ENCODE measurements at places on chromosomes 7 and 10.
A peak's percentile ranks its signal among the peaks of the same experiment; 100 is the strongest.

GRCh38 chr7:85183296-85183695, 3.6 kb downstream of the SEMA3D start:
- DNase-seq, result no peak

GRCh38 chr7:74115326-74115725, 31.7 kb downstream of the LIMK1 start:
- no peak for DNase-seq

- DNase-seq, result no peak
Observed at GRCh38 chr10:62248465-62248864, 20.2 kb downstream of the RTKN2 start.

GRCh38 chr7:99525713-99526440, 21.4 kb downstream of the ZKSCAN5 start:
- DNase-seq, result no peak

DNA sequence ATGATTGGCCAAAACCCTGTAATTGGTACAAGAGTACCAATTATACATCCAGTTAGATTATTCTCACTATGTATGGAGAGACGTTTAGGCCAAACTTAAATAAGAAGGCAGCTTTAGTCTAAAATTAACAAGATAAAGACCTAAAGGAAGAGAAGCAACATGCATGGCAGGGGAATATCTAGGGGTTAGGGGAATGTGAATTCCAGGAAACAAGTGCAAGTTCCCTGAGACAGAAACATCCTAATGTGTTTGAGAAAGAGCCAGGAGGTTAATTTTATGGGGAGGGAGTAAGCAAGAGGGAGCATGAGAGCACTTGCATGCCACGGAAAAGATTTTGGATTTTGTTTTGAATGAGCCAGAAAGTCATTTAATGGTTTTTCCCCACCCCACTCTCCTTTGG, 39.6 kb upstream of the CCDC6 start:
- no peak for DNase-seq

- DNase-seq, result no peak
Observed at GRCh38 chr7:84637568-84638338, 443.2 kb upstream of the SEMA3A start.

GRCh38 chr7:105408791-105409410, 20.2 kb upstream of the SRPK2 start:
- DNase-seq, result no peak

- DNase-seq, result no peak
Observed at GRCh38 chr7:3916146-3916545, 615.1 kb downstream of the SDK1 start.

GRCh38 chr7:150851492-150852370, 586 bp upstream of the AOC1 start:
- DNase-seq, result peak; percentile 26

DNA sequence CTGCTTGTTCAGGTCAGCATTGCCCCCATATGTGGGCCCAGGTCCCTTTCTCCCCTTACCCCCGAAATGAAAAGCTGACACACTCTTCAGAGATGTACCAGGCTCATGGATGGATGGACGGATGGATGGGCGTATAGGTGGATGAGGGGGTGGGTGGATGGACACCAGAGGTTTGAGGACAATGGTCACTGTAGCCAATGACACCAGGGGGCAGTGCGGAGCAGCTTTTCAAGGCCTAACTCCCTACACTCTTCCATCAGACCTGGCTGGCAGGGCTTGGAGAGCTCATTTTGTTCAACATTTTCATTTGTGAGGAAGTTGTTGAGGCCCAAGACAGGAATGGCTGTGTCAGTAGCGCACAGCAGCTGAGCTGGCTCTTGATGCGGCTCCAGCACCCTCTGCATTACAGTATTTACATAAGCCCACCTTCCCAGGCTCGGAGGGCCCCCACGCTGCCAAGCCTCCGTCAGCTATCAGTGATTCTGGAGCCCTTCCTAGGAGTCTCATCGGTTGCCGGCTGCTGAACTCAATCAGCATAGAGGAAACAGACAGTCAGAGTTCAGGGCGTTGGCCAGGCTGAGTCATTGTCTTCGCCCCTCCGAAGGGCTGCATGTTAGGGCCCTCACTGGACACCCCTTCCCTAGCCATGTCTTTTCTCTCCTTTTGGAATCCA, 11.6 kb upstream of the FFAR4 start:
- peak; percentile 87 for DNase-seq

- DNase-seq, result no peak
Observed at GRCh38 chr7:155208681-155209477, 88.8 kb upstream of the INSIG1 start.

DNA sequence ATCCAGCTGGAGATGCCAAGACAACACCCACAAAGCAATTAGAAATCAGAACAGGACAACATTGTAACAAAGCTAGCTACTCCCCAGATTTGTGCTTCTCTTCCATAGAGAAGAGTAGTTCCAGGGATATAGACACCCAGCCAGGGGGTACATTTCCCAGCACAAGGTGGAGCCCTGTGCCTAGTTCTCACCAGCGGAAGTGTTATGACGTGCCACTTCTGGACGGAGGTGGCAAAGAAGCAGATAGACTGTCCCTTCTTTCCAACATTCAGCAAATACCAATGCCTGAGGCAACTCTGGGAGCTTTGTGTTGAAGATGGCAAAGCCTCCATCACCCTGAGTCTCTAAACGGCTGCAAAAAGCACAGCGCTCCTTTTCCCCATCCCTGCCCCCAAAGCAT, 23.4 kb upstream of the GSAP start:
- no peak for DNase-seq

GRCh38 chr10:85547460-85548023, 819.1 kb downstream of the GRID1 start:
- no peak for DNase-seq

GRCh38 chr7:43572516-43573049, 10.3 kb upstream of the STK17A start:
- no peak for DNase-seq

DNA sequence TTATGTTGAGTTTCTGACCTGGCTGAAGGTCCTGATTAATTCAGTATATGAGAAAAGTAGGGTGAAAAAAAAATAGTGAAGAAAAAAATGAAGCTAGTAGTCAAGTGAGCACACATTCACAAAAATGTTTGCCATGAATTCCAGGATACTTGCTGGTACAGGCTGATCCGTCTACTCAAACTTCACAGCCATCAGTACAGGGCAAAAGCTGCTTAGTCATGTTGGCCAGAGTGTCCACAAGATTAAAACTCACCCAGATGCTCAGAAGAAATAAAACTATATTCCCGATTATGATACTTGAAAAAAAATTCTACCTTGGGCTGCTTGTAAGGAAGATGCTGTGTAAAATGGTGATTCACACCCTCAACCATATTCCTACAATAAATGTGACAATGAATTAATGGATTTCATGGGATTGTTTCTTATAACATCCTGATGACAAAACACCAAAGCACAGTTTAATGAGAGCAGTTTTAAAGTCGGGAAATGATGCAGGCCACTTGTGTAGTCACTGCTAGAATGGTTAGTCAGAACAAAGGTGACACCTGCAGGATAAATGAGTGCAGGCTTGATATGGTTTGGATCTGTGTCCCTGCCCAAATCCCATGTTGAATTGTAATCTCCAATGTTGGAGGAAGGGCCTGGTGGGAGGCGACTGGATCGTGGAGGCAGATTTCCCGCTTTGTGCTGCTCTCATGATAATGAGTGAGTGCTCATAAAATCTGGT, 49.2 kb upstream of the ANKRD1 start:
- no peak for DNase-seq

DNA sequence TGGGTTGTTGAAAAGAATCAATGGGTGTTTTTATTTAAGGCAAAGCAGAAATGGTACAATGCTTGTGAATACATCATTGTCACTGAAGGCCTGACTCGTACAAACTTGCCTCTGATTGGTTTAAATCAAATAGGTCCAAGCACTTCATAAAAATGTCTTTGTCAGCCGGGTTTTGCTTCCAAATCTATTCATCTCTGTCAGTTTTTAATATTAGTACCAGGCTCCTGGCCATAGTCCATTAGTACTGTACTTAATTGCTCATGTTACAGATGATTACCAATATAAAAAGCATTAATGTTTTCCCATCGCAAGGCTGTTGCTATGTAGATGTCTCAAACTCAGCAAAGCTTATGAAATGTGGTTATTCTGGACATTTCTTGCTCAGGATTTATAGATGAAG, 171.9 kb downstream of the ARID5B start:
- no peak for DNase-seq

GRCh38 chr7:123571684-123572083, 14.1 kb upstream of the NDUFA5 start:
- DNase-seq, result no peak

DNA sequence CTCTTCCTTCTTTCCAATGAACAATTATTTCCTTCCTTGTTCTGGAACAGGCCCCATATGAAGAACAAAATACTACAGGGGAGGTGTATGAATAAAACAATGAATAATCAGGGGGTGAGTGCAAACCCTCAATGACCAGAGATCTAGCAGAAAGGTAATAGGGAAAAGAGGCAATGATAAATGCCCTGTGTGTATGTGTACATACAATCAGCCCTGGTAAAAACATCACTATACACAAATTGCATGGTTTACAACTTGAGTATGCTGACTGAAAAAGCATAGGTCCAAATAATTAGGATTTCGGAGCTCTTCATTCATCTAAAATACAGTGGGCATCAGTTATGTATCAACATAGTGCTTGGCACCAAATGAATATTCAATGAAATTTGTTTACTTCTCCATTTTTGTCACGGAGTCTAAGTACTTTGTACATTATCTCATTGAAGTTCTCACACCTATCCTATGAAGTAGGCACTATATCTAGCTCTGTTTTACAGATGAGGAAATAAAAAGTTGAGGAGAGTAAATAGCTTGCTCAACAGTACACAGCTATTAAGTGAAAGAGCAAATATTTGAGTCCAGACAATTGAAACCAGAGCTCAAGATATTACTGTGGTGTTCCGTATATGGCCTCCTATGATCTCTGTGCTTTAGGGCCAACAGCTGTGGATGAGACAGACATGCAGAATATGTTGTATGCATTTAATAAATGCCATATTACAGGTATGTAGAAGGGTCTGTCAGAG, 1065.4 kb downstream of the SORCS3 start:
- no peak for DNase-seq

DNA sequence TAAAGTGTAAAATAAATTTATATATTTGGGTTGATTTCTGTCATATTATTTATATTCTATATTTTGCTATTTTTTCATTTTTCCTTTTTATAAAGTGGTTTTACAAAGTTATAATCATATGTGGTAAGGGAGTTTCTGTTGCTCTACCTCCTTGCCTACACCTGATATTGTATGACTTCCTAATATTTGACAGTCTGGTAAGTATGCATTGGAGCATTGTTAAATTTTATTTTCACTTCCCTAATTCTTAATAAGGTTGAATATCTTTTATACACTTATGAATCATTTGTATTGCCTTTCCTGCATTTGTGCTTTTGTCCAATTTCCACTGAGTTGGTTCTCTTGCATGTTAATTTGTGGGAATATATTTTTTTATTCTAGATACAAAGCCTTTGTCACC, 492.4 kb downstream of the GRID1 start:
- DNase-seq, result no peak
